Posterior vena cava (tissue), 2 donors: ENCODE measurements at places on chromosomes 1 and 21. TPM values are rescaled to one million over a fixed set of nuclear protein-coding genes. Genes with fewer than 3 reads are reported as not detected.

The LGR6 gene
- total RNA-seq, result 0.43 TPM

The IRF6 gene
- total RNA-seq, result 2.7 TPM

The ANGPTL3 gene
- not detected for total RNA-seq

- DNase-seq, result no peak
Observed at GRCh38 chr1:98920441-98921110, 84.1 kb downstream of the PLPPR5 start.

The AMY1C gene
- not detected for total RNA-seq

DNA sequence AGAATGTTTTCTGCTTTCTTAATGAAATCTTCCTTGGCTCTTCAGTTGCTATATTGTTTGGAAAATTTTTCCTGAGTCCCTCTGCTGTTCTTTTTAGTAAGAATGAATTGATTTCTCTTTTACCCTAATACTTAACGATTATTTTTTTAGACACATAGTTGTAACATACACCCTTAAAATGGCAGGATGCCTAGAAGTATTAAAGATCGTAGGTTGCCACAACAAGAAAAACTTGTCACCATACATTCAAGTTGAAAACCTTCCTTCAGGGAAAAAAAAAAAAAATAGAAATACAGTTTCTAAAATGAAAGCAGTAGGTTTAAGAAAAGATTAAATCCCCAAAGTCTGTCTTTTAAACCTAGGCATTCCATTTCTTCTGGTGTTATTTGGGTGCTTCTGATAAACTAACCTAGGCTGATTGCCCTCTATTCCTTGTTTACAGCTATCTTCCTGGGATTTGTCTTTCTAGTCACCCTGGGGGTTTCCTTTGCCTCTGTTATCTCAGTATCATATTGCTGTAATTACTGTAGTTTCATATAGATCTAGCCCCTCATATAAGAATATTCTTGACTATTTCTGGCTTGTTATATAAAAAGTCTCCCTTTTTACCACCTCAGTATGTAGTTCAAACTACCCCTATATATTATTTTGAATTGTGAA is 16.8 kb downstream of the SUCO start:
- no peak for DNase-seq

- DNase-seq, result no peak
Observed at GRCh38 chr1:156245451-156246232, 2.2 kb downstream of the PAQR6 start.

The HPCA gene
- total RNA-seq, result 0.19 TPM

The FLVCR1 gene
- 5.9 TPM for total RNA-seq

The TRAF3IP3 gene
- total RNA-seq, result 3.1 TPM

DNA sequence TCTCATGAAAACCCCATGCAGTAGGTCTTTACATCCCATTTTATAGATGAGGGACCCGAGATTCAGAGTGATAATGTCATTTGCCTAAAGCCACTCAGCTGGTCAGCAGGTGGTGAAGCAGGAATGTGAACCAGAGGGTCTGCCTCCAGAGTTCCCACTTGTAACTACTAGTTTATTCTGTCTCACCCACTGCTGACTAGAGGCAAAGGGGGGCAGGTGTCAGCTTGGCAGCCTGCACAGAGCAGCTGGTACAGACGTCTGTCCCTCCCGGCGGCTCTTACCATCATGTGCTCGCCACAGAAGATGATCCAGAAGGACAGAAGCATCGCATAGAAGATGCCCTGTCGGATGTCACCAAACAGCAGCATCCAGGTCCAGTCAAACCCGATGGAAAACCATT is 82.4 kb downstream of the WLS start:
- DNase-seq, result no peak

DNA sequence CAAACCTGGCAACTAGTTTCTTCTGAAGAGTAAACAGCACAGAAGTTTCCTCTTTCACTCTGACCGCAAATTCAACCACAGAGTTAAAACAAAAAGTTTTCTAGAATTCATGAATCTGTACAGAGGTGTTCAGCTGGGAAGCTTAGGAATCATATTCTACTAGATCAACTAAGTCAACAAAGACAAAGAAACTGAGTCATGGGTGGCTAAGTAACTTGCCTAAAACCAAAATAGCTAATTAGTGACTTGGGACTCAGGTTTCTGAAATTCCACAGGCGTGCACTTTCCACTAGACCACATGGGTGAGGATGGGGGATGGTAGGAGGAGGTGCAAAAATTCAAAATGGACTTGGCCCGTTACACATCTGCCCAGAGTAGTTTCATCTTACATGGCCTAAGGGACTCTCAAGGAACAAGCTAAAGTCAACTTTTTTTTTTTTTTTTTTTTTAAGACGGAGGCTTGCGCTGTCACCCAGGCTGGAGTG is 25.8 kb downstream of the PTPN14 start:
- no peak for DNase-seq

DNA sequence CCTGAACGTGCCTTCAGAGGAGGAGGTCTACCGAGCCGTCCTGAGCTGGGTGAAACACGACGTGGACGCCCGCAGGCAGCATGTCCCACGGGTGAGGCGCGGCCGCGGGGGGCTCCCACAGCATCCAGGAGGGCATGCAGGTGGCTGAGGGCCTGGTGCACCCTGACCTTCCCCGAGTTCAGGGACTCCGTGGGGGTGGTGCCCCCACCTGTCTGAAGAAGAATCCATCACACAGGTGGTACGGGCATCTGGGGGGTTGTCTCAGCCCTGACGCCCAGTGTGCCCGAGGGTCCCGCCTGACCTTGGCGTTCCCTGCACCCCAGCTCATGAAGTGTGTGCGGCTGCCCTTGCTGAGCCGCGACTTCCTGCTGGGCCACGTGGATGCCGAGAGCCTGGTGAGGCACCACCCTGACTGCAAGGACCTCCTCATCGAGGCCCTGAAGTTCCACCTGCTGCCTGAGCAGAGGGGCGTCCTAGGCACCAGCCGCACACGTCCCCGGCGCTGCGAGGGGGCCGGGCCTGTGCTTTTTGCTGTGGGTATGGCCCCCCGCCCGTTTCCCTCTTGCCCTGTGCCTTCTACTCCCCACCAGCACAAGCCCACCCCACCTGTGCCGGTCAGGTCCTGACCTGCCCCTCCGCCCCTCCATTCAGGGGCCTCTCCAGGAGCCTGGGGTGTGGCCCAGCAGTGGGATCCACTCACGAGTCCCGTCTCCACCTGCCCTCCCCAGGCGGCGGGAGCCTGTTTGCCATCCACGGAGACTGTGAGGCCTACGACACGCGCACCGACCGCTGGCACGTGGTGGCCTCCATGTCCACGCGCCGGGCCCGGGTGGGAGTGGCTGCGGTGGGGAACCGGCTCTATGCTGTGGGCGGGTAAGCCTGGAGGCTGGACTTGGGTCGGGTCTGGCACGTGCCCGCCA is 2.3 kb downstream of the KLHL17 start:
- no peak for DNase-seq

- no peak for DNase-seq
Observed at GRCh38 chr1:239058190-239058589, 328.2 kb upstream of the CHRM3 start.

The TCHH gene
- total RNA-seq, result 0.14 TPM

The SEC16B gene
- 4.9 TPM for total RNA-seq

DNA sequence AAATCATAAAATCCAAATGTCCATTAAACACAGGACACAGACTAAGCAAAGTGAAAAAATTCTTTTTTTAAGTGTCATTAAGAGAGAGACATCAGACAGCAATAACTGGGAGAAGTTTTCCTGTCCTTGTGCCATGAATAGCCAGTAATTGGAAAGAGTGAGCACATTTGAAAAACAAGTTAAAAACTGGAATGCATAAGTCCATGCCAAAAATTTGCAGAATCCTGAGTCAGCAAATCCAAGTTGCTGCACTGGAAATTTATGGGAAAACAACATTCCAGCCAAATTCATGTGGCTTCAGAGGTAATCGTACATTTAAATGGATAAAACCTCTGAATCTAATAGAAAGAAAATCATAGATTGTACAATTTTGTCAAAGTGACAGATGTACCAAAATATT is 291.4 kb downstream of the LRRC40 start:
- DNase-seq, result no peak

DNA sequence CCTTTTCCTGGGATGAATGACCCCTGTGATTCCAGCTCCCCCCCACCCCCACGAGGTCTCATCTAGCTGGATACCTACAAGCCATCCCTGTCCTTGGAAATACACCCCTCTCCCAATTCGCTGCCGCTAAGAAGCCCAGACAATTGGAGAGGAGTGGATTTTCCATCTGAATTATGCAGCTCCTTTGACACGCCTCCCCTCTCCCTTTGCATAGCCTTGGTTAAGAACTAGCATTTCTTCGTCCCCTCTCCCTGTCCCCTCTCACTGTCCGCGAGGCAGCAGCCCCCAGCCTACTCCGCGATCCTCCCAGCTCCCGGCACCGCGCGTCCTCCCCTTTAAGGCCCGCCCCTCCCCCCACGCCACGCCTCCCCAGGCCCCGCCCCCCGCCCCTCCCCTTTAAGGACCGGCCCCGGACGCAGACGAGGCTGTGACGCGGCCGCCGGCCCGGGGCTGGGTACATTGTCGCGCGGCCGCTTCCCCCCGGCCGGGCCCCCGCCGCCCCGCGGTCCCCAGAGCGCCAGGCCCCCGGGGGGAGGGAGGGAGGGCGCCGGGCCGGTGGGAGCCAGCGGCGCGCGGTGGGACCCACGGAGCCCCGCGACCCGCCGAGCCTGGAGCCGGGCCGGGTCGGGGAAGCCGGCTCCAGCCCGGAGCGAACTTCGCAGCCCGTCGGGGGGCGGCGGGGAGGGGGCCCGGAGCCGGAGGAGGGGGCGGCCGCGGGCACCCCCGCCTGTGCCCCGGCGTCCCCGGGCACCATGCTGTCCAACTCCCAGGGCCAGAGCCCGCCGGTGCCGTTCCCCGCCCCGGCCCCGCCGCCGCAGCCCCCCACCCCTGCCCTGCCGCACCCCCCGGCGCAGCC is at the start of gene MAPKAPK2:
TSS of gene MAPKAPK2 (plus strand) at position 428 of the 856 bp plus-strand sequence. CDS start at position 753, 325 bp downstream.
- DNase-seq, result peak; percentile 94

DNA sequence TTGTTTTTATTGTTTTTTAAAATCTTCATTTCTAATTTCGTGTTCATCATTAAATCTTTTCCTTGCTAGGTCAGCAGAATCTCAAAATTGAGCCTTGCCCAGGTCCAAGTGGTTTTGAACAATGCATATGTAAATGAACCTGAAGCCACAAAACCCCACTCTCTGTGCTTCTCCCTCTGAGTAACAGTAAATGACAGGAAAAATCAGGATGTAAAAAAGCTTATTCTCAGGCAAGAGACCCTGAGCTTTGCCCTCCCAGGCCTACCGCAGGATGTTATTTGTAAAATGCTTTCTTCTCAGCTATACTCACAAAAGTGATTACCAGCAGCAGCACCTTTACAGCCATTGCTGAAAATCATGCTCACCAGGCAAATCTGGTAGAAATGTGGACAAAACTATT is 47.6 kb downstream of the TYW3 start:
- no peak for DNase-seq

DNA sequence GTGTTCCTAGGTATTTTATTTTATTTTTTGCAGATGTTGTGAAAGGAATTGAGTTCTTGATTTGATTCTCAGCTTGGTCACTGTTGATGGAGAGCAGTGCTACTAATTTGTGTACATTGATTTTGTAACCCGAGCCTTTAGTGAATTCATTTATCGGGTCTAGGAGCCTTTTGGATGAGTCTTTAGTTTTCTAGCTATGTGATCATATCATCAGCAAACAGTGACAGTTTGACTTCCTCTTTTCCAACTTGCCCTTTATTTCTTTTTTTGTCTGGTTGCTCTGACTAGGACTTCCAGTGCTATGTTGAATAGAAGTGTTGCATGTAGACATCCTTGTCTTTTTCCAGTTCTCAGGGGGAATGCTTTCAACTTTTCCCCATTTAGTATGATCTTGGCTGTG is 138.9 kb downstream of the LHX8 start:
- DNase-seq, result no peak

GRCh38 chr1:89699451-89699986 is 66.6 kb downstream of the LRRC8C start:
- DNase-seq, result no peak

GRCh38 chr1:207838156-207839082 is 72.5 kb downstream of the CD34 start:
- DNase-seq, result no peak

DNA sequence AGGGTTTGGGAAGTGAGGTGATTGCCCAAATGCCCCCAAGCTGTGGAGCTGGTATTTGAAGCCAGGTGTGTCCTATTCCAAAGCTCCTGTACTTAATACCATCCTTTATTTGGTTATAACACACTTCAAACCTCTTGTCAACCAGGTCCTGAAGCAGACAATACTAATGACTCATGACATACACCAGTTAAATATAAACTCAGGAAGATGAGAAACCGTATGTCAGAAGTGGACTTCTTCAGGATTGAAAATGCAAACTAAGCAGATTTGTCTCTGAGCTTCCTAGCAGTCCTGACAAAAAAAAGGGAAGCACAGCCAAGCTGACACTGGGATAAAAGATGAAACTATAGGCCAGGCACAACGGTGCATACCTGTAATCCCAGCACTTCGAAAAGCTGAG is 70.6 kb downstream of the ALPL start:
- DNase-seq, result no peak

GRCh38 chr1:164369698-164370365 is 189.2 kb upstream of the PBX1 start:
- DNase-seq, result no peak

The LCE1E gene
- not detected for total RNA-seq

The GSTM3 gene
- 52.2 TPM for total RNA-seq

- no peak for DNase-seq
Observed at GRCh38 chr1:213082420-213083111, 31.5 kb downstream of the RPS6KC1 start.

DNA sequence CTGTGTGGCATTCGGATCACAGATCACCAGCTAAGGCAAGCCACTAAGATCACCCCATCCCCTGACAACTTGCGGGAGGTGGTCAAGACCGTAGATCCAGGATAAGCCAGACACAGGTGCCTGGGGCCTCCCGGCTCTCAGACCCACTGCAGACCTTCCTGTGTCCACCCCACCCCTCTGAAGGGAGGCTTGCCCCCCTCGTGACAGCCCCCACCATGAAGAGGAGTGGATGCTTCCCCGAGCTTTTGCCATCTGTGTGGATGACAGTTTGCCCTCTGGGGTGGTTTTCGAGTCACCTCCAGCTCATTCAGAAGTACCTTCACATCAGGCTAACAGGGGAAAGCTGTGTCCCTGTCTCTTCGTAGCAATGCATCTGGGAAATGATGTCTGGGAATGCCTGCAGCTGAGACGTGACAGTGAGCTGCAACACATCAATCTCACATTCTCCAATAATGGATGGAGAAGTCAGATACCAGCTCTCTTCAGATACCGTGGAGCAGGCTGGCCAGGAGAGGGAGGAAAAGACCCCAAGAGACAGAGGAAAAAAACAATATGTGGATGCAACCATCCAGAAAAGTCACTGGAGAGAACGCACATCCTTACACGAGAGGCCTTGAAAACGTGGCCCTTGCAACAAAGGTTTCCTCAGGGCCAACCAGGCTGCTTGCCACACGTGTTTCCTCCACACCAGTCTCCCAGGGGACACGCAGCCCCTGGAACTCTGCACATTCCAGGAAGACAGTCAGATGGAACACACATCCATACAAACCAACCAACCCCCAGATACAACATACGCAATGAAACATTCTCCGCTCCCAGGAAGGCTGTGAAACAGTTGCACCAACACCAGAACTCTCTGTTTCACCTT is 20.4 kb upstream of the FHAD1 start:
- DNase-seq, result peak; percentile 34
